A172 (cell line): ENCODE measurements at places on chromosomes 5 and 9. TPM values are rescaled to one million over a fixed set of nuclear protein-coding genes. Genes with fewer than 3 reads are reported as not detected.
A peak's percentile ranks its signal among the peaks of the same experiment; 100 is the strongest.

DNA sequence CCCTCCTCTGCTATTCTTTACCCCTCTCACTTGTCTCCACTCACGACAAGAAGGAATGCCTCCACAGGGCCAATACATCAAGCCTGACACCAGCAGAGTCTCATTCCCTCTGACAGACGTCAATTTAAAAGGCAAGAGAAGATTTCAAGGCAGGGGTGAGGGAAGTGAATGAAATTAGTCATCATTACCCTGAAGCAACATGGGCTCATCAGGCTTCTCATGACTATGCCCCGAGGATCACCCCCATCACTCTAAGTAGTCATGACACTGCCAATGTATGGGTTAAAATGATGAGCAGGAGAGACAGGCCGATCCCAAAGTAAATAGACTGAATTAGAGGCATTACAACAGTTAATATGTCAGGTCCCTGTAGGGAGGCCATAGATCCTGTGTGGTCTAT, 504.4 kb downstream of the TLE4 start:
- no peak for DNase-seq

GRCh38 chr9:26813247-26813646, 79.4 kb downstream of the CAAP1 start:
- no peak for DNase-seq

GRCh38 chr5:125668884-125669283, 754.3 kb upstream of the GRAMD2B start:
- peak; percentile 56 for DNase-seq

Gene LEAP2
- 0.38 and 1.9 TPM in 2 replicates for total RNA-seq

Gene ZNF354B
- total RNA-seq: 8.8 and 10.0 TPM in 2 replicates

Gene TMEM252
- total RNA-seq: not detected in 2 replicates

DNA sequence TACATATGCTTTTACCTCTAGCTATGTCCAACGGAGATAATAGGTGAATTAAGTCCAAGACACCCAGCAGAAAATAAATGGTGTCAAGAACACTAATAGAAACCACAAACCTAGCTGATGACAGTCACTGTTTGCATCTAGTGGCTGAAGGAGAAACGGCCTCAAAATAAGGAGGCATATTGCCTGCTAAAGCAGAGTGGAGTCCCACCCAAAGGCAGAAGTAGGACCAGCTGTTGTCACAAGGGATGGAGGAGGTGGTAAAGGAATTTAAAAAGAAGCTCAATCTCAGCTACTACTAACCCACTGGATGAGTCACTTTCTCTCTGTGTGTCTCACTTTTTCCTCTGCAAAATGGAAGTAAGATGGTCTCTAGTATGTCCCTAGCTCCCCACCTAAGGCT, 224.3 kb downstream of the GRIA1 start:
- peak; percentile 23 for DNase-seq

DNA sequence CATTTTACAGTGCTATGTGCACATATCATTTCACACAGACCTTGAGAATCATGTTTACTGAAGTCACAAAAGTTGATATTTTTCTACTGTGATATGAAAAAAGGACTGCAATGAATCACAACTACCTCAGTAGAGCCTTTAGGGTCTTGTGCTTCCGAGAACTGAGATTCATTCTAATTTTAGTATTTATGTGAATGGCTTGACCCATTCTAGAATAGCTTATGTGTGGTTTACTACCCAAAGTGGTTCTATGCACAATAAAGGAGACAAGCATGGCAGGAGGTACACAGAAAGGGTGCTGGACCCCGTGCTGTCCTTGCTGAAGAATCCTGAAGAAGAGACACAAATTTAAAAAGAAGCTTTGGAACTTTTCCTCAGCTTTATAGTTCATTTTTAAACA, 28.2 kb downstream of the MEF2C start:
- no peak for DNase-seq

GRCh38 chr5:1322036-1322900, 22.6 kb downstream of the CLPTM1L start:
- DNase-seq: no peak

DNA sequence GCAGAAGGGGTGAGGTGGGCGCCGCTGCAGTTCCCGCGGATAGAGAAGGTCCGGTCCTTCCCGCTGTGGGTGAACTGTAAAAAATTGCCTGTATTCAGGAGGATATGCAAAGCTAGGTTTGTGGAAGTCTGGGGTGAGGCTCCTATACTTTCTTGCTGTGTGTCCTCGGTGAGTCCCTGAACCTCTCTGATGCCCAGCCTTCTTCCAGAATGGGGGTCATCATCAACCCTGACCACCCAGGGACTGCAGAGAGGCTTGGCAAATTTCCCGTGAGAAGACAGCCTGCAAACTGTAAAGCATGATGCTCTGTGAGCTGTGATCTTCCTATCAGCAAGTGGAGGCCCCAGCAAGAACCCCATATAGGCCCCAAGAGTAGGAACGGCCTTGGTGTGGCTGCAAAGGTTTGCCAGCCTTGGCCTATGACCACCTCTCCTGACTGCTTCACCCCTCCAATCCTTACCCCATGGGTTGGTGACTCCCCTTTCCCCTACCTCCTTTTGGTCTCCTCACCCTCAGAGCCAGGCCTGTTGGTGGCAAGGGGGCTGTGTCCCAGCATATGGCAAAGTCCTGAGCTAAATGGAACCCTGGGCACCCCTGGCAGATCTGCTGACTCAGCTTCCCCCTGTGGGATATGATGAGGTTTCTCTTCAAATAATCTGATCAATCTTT, 760 bp downstream of the ALDH1B1 start:
- DNase-seq: no peak

Gene NUTM2F
- not detected in 2 replicates for total RNA-seq

Gene C5orf58
- not detected in 2 replicates for total RNA-seq

DNA sequence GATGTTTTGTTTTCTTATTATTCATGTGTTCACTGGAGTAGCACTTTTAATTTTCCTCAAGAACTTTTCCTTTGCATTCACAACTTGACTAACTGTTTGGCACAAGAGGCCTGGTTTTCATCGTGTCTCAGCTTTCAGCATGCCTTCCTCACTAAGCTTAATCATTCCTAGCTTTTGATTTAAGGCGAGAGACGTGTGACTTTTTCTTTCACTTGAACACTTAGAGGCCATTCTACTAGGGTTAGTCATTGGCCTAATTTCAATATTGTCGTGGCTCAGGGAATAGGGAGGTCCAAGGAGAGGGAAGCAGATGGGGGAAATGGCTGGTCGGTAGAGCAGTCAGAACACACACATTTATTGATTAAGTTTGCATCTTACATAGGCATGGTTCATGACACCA, 94.0 kb downstream of the ZNF462 start:
- peak; percentile 55 for DNase-seq

Gene SPINK6
- 0.89 and 2.4 TPM in 2 replicates for total RNA-seq

Gene SPATA31E1
- total RNA-seq: not detected in 2 replicates
